Activated CD4-positive, alpha-beta T cell treated with anti-CD3 and anti-CD28 coated beads for 1 hour (primary cell): ENCODE measurements at places on chromosomes 7 and 10.

GRCh38 chr10:81995254-81995653, 120.3 kb downstream of the NRG3 start:
- no peak for DNase-seq

DNA sequence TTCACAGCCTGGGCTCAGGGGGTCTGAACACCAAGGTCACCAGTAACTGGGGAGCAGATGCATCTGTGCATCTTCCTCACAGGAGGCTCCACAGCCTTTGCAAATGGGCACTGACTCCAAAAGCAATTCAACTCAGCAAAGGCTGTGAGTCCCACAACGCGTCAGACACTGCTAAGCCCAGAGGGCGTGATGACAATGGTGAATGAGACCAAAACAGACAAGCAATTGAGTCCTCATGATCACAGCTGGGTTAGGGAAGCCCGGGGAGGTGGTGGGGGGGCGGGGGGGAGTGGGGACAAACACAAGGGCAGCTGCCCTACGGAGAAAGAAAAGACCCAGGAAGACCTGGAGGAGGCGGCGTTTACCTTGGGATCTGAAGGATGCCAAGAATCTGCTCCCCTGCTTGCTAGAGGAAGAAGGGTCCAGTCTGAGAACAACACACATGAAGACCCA, 61.6 kb upstream of the RNF32 start:
- DNase-seq, result no peak

GRCh38 chr10:133282846-133283390, 6.2 kb upstream of the ADAM8 start:
- DNase-seq, result no peak

- DNase-seq, result no peak
Measured at GRCh38 chr7:29255906-29256692, 61.5 kb downstream of the CHN2 start.

DNA sequence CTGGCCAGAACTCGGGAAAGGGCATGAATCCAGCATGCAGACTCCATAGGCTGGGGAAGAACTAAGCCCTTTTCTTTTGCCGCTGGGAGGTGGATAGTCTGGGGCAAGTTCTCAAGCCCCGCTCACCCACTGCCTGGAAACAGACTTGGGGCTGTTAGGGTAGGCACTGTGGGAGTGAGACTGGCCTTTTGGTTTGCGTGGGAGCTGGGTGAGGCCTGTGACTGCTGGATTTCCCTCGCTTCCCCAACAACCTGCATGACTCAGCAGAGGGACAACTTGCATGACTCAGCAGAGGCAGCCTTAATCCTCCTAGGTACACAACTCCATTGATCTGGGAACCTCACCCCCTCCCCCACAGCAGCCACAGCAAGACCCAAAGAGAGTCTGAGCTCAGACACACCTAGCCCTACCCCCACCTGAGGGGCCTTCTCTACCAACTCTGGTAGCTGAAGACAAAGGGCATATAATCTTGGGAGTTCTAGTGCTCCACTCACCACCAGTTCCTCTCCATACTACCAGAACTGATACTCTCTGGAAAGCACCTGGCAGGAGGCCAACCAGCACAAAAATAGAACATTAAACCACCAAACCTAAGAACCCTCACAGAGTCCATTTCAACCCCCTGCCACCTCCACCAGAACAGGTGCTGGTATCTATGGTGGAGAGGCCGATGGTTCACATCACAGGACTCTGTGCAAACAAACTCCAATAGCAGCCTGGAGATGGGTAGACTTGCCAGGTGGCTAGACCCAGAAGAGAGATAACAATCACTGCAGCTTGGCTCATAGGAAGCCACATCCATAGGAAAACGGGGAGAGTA, 81.4 kb upstream of the LAMB4 start:
- no peak for DNase-seq

GRCh38 chr7:114925434-114925833, 3.5 kb downstream of the MDFIC start:
- no peak for DNase-seq

DNA sequence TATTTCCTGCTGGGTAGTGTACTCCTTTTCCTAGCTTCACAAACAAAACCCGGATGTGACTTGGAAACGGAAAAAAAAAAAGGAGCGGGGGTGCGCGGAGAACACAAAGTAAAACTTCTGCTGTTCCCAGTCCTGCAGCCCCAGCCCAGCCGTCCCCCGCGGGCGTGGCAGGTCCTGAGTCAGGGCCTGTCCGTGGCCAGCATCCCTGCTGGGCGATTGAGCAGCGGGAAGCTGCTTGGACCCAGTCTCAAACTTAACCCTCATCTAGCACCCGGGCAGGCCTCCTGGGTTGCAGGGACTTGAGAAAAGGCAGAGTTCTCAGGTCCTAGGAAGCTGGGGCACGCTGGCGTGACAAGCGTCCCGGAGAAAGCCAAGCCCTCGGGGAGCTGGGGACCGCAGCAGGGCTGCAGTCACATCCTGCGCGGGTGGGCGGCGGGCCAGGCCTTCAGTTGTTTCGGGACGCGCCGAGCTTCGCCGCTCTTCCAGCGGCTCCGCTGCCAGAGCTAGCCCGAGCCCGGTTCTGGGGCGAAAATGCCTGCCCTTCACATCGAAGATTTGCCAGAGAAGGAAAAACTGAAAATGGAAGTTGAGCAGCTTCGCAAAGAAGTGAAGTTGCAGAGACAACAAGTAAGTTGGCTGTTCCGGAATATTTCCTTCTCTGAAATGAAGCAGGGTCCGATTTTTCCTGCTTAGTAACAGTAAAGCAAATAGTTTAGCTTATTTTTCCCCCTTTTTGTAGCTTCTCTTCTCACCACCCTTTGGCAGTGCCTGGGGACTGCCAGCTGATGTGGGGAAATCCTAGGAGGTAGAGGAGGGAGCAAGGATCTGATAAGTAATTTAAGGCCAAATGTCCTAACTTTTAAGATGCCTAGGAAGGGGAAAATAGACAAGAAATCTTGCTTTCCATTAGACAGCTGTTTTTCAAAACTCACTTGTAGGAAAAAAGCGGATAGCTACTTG, at the start of gene GNG11:
Gene GNG11 (plus strand): TSS at position 129 of the 960 bp plus-strand sequence. CDS start 403 bp downstream, at position 532.
- no peak for DNase-seq

- no peak for DNase-seq
Measured at GRCh38 chr10:76251841-76252671, 820.6 kb downstream of the LRMDA start.

GRCh38 chr7:46996972-46997371, 584.9 kb downstream of the TNS3 start:
- no peak for DNase-seq

DNA sequence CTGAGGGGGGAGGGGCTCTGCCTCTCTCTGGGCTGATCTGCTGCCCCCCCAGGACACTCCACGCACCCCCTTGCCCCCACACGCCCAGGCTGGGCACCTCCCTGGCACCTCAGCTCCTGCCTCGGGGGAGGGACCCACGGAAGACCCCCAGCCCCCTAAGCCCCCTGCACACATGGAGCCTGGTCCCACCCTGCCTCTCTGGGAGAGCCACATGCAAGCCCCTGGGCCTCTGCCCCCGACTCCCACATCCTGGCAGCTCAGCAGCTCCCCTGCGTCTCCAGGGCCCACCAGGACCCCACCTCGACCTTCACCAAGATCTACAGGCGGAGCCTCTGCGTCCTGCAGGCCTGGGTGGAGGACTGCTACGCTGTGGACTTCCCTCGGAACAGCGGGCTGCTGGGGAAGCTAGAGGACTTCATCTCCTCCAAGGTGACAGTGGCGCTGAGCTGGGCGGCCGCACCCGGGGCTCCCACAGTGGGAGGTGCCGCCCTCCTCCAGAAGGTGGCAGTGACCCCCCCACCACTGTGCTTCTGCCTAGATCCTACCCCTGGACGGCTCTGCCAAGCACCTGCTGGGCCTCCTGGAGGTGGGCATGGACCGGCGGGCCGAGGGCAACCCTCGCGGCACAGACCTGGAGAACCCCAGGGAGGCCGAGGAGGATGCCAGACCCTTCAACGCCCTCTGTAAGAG, 18.7 kb upstream of the UTF1 start:
- DNase-seq, result no peak

GRCh38 chr10:86113501-86113900, 253.1 kb downstream of the GRID1 start:
- no peak for DNase-seq

- DNase-seq, result no peak
Measured at GRCh38 chr10:102453502-102453901, 2.2 kb upstream of the C10orf95 start.

DNA sequence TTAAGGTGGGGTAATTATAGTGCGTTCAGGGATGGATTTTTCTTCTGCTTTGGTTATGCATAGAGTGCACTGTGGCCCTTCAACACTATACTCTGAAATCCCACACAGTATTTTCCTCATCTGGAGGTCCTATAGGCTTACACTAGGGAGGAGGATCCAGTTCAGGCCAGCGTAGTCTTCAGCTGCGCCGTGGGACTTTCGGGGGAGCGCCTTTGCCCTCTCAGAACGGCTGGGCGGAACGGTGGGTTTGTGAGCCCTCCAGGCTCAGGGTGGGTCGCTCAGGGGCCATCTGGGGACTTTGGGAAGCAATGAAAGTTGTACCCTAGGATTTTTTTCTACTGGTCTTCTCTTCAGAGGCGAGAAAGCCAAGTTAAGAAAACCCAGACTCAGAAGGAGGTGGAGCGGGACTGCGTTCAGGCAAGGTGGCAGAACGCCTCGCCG, 652 bp upstream of the VPS26A start:
- DNase-seq, result no peak

DNA sequence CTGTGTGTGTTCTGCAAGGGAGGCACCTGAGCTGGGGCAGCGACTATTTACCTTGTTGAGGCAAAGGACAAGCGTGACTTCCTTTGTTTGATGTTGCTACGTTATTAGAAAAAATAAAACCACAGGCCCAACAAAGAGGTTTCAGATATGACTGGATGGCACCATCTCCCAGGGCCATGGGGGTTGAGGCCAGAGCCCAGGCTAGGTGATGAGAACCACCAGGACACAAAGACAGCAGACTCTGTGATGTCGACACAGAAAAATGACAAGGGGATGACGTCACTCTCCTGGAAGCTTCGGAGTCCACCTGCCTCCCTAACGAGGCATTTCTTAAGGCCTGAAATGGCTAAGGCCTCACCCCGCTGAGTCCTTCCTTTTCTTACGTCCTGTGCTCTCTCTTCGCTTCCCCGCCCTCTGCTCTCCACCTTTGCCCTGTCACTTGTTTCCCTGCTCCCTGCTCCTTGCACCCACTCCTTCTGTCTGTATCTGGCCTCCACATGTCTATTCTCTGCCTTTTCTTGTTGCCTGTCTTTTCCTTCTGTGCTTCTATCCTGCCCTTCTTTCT, 83.0 kb upstream of the ADRB1 start:
- DNase-seq, result no peak

GRCh38 chr7:15688279-15688626, 1.8 kb upstream of the MEOX2 start:
- DNase-seq, result no peak

DNA sequence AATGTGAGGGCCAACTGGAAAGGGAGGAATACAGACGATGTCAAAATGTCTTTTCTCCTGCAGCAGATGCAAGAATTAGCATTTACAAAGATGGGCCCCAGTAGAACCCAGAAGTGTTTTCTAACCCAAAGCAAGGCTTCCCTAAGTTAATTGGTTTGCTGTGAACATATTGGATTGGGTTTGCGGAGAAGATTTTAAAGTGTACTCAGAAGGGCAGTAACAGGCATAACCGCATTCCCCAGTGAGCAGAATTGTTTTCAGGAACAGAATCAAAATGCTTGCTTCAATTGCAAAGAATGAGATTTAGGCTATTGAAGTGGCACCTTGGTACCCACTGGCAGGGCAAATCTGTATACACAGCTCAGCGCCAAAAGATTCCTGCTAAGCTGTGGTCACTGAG, 78.0 kb downstream of the NRP1 start:
- DNase-seq, result no peak
